KBM-7 (cell line): ENCODE measurements at places on chromosomes 2 and 18.

GRCh38 chr18:58615140-58616132 is 13.5 kb downstream of the ALPK2 start:
- no peak for DNase-seq

GRCh38 chr2:69306822-69307578 is 80.0 kb downstream of the GFPT1 start:
- peak; percentile 89 for DNase-seq

DNA sequence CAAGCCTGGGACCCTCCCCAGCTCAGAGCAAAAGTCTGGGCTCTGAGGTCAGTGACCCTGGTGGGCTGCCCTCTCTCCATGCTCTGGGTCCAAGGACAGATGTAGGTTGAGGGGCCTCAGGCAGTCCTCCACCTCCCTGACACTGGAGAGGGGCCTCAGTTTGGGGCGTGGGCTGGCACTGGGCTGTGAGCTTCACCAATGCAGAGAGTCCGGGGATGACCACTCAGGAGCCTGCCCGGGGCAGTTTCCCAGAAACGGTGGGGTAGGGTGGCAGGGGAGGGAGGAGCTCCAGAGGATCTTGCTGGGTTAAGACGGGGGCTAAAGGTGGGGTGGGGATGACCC is 40.5 kb upstream of the SMAD7 start:
- DNase-seq, result no peak

DNA sequence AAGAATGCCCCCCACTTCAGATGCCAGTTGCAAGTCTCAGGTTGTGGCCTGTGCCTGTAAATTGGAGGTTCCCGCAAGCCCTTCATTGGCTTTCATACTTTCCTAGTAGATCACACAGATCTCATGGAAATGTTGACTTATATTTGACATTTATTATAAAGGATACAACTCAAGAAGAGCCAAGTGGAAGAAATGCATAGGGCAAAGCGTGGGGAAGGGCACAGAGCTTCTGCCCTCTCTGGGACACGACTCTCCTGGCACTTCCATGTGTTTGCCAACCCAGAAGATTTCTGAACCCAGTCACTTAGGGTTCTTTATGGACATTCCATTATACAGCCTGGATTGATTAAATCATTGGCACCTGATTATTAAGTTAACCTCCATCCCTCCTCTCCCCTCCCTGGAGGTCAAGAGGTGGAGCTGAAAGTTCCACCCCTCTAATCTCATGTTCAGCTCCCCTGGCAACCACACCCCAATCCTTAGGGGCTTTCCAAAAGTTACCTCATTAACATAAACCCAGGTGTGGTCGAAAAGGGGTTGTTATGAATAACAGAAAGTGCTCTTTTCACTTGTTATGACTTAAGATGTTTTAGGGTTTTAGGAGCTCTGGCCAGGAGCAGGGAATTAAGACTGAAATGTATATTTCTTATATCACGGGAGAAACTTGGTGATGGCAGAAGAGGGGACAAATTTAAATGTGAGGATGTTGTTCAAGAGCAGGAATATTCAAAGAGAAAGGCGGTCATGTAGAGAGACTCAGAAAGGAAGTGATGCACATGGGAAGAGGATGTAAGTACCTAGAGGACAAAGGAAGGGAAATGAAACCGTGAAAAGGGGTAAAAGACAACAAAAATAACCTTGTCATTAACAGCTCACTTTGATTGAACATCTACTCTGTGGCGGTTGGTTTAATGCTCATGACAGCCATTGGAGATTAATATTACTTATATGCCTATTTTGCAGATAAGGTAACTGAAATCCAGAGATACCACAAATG is 31.8 kb downstream of the SP100 start:
- no peak for DNase-seq

GRCh38 chr2:113888641-113889470 is 1.0 kb upstream of the ACTR3 start:
- peak; percentile 26 for DNase-seq

DNA sequence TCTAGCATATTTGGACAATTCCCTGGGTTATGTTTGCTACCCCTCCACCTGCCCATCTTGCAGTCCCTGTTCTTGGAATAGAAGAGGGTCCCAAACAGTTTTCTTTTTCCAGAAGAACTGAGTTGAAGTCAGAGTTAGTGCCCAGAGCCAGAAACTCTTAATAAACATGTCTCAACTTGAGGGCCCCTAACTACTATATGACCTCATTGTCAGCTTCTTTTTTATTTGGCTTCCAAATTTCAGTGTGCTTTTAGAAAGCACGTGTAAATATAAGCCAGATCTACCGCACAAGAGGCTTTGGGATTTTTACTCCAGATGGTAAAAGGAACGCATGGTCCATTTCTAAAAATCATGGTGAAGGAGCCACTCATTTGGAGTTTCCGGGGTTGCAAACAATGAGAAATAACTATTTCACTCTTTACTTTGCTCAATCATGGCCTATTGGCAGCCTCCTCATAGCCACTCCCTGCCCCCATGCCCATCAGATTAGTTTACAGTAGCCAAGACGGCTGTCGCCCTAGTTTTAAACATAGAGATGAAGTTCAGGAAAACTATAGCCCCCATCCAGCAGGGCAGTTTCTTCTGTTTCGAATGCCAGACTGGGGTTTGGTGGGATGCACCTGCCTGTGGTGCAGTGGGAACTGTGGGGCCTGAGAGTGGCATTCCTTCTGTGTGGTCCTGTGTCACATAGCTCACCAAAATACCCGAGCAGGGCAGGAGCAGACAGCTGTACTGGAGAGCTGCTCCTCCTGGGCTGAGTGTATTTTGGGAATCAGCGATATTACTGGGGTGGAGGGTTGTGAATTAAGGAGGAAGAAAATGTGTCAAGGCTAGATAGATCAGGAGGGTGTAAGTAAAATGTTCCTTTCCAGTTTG is 1.7 kb downstream of the MAPRE3 start:
- no peak for DNase-seq

GRCh38 chr18:63664571-63664970 is 2.9 kb upstream of the SERPINB3 start:
- DNase-seq, result no peak

DNA sequence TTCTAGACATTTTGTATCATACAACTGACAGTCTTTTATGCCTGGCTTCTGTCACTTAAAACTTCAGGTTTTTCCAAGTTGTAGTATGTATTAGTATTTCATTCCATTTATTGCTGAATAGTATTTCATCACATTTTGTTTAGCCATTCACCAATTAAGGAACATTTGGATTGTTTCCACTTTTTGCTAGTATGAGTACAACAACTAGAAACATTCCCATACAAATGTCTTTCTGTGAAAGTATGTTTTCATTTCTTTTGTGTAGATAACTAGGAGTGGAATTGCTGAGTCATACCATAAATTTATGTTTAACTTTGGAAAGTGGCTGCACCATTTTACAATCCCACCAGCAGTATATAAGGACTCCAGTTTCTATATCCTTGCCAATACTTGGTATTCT is 135.9 kb downstream of the ATAD2B start:
- DNase-seq, result no peak

- DNase-seq, result no peak
These were observed 106.7 kb upstream of the KLHL14 start for GRCh38 chr18:32879497-32879896.

GRCh38 chr2:60569680-60570111 is 16.2 kb upstream of the BCL11A start:
- DNase-seq, result peak; percentile 43

GRCh38 chr2:128502200-128502599 is 183.5 kb upstream of the HS6ST1 start:
- no peak for DNase-seq

DNA sequence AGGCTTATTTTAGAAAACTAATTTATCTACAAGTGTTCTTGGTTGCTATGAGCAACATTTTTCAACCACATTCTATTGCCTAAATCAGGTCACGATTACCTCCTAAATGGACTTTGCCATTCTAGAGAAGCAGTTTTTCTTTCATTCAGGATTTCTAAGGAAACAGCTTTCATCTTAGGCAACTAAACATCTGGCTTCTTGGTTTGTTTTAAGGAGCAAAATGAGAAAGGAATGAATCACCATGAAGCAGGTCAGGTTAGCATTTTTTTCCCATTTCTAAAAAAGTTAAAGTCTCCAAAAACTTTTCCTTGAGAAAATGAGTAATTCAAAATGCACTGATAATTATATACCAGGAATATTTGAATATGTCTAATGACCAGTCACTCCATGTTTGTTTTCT is 114.8 kb downstream of the GAREM1 start:
- no peak for DNase-seq

GRCh38 chr18:10563886-10564285 is 38.1 kb downstream of the NAPG start:
- no peak for DNase-seq

- DNase-seq, result no peak
These were observed 116.2 kb downstream of the STPG4 start for GRCh38 chr2:47038656-47039488.

GRCh38 chr2:37630301-37630700 is 41.1 kb downstream of the CDC42EP3 start:
- DNase-seq, result no peak

DNA sequence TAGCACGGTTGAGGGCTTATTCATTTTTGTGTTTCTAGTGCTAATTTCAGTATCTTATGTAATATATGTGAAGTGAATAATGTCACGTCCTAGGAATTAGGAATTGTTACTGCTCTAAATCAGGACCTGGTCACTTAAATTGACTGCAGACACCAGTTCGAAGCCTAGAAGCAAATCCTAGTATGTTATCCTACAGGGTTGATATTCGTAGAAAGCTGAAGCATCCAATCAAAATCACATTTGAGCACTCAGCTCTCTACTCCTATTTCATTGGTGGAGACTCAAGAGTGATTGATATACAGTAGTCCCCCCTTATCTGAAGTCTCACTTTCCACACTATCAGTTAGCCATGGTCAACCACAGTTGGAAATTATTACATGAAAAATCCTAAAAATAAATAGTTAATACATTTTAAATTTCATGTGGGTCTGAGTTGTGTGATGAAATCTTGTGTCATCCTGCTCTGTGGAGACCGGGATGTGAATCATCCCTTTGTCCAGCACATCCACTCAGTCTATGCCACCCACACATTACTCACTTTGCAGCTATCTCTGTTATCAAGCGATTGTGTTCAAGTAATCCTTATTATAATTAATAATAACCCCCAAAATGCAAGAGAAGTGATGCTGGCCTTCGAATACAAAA is 35.2 kb upstream of the SCN9A start:
- no peak for DNase-seq

GRCh38 chr2:190410166-190410565 is 2.0 kb downstream of the MFSD6 start:
- DNase-seq, result peak; percentile 29

GRCh38 chr18:45551142-45551815 is 64.0 kb upstream of the SLC14A2 start:
- DNase-seq, result peak; percentile 58

DNA sequence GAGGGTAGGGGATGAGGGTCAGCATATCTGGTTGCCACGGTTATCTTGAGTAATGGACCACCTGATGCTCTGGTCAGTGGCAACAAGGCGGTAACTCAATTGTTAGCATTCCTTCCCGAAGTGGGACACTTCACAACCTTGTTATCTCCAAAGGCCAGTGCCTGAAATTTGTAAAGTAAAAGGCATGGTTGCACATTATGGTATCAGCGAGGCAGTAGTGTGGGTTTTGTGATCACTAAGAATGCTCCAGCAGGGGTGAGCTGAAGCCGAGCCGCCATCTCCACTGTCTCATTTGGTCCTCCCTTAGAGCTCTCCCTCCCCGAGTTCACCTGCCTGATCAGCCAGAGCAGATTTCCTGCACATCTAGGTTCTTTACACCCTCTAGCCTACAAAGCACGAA is 50.5 kb upstream of the LGALSL start:
- DNase-seq, result no peak

DNA sequence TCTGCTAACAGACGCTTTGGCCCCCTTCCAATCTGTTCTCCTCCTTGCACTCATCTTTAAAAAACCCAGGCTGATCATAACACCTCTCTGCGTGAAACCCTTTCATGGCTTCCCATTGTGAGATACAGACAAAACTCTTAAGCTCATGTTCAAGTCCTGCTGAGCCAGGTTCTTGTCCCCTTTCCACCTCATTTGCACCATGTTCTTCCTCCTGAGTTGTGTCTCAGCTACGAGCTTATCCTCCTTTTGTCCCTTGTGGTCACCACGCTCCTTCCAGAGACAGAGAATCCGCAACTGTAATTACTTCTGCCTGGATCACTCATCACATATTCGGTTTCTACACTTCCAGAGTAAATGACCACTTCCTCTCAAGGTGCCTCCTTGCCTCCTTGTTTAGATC is 238.8 kb downstream of the ACTR3 start:
- no peak for DNase-seq

DNA sequence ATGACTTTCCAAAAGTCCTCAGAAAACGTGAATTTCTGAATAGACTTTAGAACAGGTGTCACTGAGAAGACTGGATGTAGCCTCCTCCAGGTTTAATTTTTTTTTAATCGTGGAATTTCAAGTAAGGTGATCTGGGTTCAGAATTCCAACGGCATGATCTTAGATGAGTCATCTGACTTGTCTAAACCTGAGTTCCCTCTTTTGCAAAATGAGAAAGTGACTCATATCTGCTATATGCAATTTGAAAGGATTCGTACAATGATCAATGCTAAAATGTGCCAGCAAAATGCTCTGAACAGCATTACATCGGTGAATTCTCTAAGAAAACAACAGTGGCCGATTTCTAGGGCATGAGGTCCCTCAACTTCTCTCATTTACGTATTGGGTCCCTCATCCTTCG is 69.1 kb upstream of the ZNF516 start:
- no peak for DNase-seq

GRCh38 chr2:18741895-18742732 is 152.7 kb upstream of the NT5C1B start:
- no peak for DNase-seq

DNA sequence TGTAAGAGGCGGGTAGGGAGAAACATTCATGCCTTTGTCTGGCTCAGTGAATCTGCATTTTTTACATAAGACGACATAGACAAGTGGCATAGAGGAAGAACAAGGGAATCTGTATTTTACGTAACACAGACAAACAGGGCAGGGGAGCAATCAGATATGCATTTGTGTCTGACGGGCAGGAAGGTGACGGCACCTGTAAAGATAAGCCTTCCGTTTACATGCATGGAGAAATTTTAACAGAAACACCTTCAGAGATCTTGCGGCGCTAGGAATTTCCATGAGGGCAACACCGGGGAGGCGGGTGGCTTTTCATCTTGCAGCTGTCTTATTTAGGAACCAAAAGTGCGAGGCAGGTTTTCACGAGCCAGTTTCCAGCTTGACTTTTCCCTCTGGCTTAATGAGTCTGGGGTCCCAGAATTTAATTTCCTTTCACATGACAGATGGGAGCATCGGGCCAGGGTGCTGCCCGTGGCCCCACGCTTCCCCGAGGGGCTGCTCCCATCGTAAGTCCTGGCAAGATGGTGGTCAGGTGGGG is 42.6 kb downstream of the RTP5 start:
- no peak for DNase-seq

DNA sequence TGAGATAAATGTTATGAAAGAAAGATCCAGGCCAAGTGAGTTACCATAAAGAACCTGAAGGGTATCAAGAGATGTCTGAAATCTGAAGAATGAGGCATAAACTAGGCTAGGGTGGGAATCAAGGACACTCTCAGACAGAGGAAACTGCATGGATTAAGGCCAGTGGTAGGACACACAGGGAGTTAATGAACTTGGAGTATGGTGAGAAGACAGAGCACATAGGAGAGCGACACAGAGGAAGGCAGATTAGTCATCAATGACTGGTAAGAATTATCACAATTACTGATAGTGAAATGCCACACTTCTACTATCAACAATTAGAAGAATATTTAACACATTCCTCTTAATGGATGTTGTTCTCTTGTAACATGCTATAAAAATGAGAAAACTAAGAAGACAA is 76.9 kb downstream of the TTC21B start:
- no peak for DNase-seq

GRCh38 chr2:97806738-97807618 is 93.6 kb downstream of the ZAP70 start:
- peak; percentile 71 for DNase-seq
